ENCODE measurements at places on chromosomes 13 and 19. TPM values are rescaled to one million over a fixed set of nuclear protein-coding genes. Genes with fewer than 3 reads are reported as not detected.

Gene ADGRE1
- total RNA-seq = 0.30 TPM

Gene DMRTC2
- not detected for total RNA-seq

Gene GPR183
- total RNA-seq = 2.6 TPM

Gene C13orf46
- total RNA-seq = 0.37 TPM

Gene SLC25A42
- total RNA-seq = 29.5 TPM

Gene LRRC63
- total RNA-seq = 0.17 TPM

Gene C1QTNF9B
- 4.1 TPM for total RNA-seq

Gene MBD3
- total RNA-seq = 59.0 TPM

Gene ZNF865
- 21.8 TPM for total RNA-seq

Gene MCF2L
- 49.5 TPM for total RNA-seq

Gene CNN2
- total RNA-seq = 94.0 TPM

Gene NOSIP
- total RNA-seq = 46.7 TPM

Gene MTUS2
- total RNA-seq = 126 TPM

Gene SIGLEC8
- total RNA-seq = 0.15 TPM

Gene FCAR
- 0.32 TPM for total RNA-seq

DNA sequence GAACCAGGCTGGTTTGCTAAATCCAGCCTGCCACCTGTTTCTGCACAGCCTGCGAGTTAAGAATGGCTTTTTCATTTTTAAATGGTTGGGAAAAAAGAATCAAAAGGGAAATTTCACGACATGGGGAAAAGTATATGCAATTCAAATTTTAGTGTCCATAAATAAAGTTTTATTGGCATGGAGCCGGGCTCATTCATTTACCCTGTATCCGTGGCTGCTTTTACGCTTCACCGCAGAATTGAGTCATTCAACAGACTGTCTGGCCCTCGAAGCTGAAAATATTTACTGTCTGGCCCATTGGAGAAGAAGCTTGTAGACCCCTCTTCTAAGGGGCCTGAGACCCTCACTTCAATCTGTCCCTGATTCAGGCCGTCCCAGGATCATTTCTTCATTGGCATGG is 26.1 kb downstream of the IER2 start:
- DNase-seq = no peak

DNA sequence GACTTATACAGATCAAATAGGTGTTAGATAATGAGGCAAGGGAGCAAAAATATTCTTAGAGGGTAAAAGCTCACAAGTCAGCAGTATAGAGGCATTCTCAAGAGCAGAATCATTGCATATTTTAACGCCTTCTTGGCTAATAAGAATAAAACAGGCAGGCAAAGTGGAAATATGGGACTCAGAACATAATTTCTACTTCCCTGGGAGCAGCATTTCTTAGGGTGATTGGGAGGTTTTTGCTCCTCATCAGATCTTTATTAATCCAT is 39.6 kb downstream of the LHFPL6 start:
- no peak for DNase-seq

- peak; percentile 72 for DNase-seq
Observed at GRCh38 chr19:16442386-16443276, 29.1 kb downstream of the EPS15L1 start.

DNA sequence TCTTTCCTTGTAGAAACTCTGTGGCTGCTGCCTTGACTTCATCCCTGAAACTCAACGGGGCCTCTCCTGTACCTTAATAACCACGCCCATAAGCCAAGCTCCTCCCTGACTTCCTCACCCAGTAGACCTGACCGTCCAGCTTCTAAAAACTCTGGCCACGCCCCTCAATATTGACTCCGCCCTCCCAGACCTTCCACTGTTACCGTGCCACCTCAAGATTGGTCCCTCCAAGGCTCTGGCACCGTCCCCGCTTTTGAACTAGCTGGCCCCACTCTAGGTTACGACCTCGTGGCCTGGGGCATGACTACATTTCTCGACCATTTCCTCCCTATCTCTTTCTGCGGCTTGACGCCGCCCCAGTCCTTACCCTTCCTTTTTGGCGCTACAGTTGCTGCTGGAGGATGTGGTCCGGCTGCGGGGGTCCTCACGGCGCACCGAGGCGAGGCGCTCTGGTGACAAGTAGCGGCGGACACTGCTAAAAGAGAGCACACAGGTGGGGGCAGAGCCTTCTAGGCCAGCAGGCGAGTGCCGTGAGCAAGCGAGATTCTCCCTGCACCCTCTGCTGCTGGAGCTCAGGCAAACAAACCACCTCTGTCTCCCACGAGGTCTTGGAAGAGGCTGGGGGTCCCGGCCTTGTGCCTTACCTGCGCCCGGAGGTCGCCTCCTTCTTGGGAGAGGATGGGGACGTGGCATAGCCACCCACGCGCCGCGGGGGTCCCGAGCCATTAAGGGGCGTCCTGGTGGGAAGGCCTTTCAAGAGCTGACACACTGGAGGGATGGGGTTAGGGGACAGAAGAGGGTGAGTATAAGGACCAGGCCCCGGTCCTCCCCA is 2.3 kb upstream of the EML2 start:
- DNase-seq = peak; percentile 77

- no peak for DNase-seq
Observed at GRCh38 chr13:30618186-30618929, 638 bp downstream of the USPL1 start.

GRCh38 chr13:63481334-63481733 is 2065.7 kb upstream of the PCDH20 start:
- no peak for DNase-seq

DNA sequence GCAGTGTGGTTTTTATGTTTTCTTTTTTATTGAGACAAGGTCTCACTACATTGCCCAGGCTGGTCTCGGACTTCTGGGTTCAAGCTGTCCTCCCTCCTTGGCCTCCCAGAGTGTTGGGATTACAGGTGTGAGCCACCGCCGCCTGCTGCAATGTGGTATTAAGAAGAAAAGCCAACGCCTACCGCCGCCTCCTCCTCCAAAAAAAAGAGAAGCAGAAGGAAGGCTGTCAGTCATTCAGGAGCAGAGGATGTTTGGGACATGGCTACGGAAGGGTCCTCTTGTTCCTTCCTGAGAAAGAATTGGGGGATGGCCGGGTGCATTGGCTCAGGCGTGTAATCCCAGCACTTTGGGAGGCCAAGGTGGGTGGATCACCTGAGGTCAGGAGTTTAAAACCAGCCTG is 1.2 kb downstream of the PPP1R37 start:
- no peak for DNase-seq

DNA sequence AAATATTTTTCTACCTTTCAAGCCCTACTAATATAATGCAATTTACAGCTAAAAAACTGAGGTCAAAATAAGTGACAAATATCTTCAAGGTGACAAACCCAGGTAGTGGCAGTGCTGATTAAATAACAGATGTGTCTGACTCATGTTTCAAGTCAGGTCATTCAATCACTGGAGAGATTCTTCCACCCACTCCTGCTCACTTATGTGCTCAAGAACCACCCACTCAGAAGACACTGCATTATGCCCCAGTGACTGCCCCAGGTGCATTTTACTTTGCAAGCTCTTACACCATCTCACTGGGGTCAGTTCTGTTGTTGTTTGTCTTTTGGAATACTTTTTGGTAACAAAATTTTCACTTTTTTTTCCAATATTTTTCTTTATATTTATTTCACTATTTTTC is 2.2 kb downstream of the ZNF100 start:
- no peak for DNase-seq

DNA sequence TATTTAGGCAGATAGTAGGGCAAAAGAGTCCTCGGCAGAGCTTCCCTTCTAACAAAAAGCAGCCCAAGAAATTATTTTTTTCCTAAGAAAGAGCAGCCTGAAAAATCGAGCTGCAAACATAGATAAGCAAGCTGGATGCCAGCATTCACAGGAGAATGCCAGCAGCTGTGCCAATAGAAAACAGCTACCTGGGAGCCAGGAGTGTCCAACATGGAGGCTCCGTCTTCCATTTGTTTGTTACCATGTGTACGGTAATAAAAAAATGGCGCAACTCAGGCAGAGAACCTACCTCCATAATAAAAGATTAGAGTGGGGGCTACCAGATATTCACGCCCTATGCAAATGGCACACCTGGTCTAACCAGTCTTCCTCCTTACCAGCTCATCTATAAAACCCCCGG is 77.6 kb upstream of the IPO5 start:
- no peak for DNase-seq

GRCh38 chr13:27349458-27349857 is 75.0 kb upstream of the GTF3A start:
- no peak for DNase-seq

GRCh38 chr13:113579686-113580085 is 4.9 kb upstream of the TFDP1 start:
- DNase-seq = no peak

- DNase-seq = no peak
Observed at GRCh38 chr19:47284324-47284899, 9.7 kb downstream of the INAFM1 start.

DNA sequence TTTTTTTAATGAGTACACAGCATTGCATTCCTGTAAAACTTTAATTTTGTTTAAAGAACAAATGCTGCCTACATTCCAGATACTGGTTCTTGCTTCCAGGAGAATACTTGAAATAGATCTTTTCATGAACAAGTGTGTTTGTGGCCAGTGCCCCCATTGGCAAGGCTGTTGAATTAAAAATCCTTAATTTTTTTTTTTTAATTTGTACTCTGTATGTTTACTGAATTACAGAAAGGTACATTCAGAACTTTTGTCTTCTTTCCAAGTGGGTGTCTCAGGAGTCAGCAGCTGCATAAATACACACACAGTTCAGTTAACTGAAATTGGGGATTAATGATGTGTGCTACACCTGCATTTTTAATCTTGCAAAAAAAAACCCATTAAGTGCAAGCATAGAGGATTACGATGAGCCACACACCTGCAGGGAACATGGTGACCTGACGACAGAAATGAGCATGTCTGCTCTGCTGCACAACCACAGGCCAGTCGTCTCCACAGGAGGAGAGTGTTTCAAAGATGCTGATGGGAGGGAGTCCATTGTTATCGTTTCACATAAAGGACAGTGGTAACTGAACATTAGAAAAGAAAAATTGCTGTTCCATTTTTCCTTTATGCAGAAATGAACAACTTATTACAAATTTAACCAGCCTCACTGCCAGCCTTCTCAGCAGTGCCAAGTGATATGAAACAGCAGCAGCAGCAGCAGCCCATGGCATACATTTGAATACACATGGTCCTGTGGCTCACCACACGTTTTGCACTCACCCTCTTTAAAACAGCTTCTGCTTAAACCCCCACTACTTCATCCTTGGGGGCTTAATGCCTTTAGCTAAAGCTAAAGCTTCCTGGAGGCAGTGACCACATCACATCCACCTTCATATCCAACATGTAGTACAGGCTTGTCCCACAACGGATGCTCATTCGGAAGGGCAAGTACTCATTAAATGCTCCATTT is 72.3 kb upstream of the RFC3 start:
- DNase-seq = no peak

GRCh38 chr13:40401911-40402776 is 264.3 kb downstream of the FOXO1 start:
- peak; percentile 96 for DNase-seq

- peak; percentile 90 for DNase-seq
Observed at GRCh38 chr19:1266916-1267476, 2.1 kb upstream of the CIRBP start.

GRCh38 chr19:56333506-56333905 is 18.9 kb upstream of the ZSCAN5A start:
- no peak for DNase-seq

GRCh38 chr13:34776390-34776981 is 165.6 kb upstream of the NBEA start:
- no peak for DNase-seq

GRCh38 chr13:45748941-45749759 is 47.0 kb downstream of the CBY2 start:
- no peak for DNase-seq

DNA sequence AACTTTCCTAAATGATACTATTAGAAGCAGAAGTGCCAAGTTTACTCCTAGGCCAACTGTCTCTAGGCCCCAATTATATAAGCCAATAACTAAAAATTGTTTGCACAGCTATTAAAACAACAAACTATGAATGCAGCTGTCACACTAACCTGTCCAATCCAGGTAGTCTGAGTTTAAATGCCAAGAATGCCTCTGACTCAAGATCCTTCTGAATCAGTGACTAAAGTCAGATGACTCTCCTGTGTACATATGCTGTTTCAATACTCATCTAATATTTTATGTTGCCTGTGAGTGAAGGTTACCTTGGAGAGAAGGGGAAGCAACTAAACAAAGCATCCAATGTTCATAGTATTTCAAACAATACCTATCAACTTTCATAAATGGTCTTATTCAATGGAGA is 257.0 kb downstream of the ENOX1 start:
- DNase-seq = no peak

DNA sequence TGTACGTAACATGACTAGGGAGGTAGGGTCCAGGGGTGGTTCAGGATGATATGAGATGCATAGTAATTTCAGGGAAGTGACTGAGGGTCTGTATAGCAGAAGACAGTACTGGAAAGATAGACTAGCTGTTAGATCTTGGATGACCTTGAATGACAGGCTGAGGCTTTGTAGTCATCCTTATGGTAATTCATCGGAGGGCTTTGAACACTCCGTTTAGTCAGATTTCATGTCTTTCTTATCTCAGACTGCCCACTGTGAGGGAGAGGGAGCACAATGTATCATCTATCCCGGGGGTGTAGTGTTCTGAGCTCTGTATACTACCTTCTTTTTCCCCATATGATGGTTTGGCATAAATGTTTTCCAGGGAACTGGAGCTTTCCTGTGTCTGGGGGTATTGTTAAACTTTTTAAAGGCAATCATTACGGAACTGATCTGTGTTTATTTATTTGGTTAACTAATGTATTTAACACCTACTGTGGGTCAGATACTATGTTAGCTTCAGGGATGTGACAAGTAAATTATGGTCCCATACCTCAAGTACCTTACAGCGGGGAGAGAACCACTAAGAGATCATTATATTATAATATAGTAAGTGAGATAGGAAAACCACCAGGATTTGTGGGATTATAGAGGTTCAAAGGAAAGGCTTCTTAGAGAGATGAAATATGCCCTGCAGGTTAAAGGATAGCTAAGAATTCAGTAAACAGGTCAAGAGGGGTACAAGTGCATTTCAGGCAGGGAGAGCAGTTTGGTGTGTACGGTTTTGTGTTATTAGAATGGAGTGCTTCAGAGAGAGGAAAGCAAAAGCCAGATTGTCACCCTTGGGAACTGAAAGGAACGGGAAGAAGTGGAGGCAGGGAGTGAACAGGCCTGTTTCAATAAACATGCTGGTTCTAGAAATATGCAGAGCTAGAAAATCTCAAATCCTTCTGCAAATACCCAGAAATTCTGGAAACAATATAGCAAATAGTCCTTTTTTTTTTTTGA is 164.8 kb upstream of the KL start:
- no peak for DNase-seq

Measured in left ventricle myocardium superior (tissue), 1 donor.